Substantia nigra (tissue), 51 donors: ENCODE measurements at places on chromosomes 7 and 10.

DNA sequence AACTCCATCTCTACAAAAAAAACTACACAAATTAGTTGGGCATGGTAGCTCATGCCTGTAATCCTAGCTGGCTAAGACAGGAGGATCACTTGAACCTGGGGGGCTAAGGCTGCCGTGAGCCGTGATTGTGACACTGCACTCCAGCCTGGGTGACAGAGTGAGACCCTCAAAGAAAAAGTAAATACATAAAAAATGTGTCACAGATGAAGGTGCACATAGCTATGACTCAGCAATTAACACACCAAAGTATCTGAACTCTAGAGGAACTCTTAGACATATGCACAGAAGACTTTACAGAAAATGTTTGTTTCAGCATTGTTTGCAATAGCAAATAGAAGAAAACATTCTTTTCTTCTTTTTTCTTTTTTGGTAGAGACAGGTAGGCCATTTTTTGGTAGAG is 8.3 kb downstream of the C10orf62 start:
- no peak for DNase-seq

GRCh38 chr7:104185346-104185745 is 22.5 kb downstream of the ORC5 start:
- no peak for DNase-seq

DNA sequence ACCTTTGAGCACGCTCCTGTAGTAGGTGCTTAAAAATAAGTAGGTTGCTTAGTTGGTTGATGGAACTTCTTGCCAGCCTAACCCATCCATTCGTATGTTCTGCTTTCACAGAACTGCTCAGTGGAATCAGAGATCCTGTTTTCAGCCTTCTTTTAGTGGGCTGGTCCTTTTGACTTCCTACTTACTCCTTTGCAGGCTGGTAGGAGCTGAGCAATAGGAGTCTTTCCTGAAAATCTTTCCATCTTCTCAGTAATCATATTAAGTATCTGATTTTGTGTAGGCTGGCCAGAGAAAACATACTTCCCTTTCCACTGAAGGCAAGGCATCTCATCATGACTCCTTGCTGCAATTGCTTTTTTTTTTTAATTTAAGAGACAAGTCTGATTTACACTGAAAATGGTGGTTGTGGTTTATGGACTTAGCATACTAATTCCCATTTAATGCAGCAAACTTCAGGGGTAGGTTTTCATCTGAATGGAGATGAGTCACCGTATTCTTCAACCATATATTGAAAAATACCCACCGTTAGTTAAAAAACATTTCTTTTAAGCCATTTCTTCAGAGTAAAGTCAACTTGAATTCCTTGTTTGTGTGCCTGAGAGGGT is 208.0 kb downstream of the ZNF365 start:
- no peak for DNase-seq

- no peak for DNase-seq
Measured at GRCh38 chr7:42338916-42339540, 102.0 kb upstream of the GLI3 start.

GRCh38 chr7:29230871-29231345 is 36.3 kb downstream of the CHN2 start:
- DNase-seq, result no peak

DNA sequence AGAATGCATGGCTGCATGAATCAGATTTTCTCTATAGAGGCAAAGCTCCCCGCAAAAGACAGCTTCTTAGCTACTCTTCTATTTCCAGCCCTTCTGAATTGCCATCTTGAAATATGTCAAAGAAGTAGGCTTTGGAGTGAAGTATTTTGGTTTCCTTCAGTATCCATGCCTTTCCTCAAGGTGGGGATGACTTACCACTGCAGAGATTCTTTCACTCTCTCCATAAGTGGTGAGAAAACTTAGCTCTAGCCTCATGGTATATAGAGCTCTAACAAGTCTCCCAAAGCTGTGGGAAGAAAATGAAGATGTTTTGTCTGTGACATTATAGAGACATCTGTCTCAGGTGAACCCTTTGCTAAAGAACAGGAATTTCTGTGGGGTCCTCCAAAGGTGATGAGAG is 89.6 kb upstream of the ITGB1 start:
- no peak for DNase-seq

DNA sequence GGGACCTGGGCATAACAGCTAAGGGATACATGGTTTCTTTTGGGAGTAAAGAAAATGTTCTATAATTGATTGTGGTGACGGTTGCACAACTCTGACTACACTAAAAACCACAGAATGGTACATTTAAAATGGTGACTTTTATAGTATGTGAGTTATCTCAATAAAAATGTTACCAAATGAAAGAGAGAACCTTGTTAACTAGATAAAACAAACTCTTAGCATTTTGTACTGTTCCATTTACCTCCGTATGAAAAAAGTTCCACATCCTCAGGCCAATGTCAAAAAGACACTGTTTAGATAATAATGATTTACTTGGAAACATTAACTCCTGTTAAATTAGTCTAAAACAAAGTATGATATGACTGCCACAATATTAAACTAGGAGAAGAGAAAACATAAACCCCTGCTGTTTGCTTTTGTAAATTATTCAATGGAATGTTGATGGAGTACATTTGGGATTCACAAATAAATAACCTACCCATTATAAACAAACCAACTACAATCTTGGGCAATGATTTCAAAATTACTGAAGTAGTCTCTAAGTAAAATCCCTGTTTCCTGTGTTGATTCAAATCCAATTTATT is 60.7 kb downstream of the SMURF1 start:
- DNase-seq, result no peak

GRCh38 chr7:2607122-2607922 is 24.5 kb upstream of the TTYH3 start:
- peak; percentile 44 for DNase-seq

DNA sequence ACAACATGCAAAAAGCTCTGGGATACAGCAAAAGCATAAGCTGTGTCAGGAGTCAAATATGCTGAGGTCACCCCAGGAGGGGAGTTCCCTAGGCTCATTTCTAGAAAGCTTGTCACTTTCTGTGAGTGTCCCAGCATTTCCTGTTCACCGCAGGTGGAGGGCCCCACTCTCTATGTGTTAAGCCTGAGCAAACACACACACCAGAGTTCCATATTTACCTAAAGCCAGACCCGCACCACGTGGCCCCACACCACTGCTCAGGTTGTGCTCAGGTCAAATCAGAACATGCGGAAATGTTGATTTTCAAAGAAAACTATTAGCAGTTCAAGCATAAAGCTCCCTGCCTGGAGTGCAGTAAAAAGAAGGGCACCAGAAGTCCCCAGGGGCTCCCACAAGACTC is 259.6 kb upstream of the PPP2R2D start:
- no peak for DNase-seq

GRCh38 chr7:6165075-6165474 is 107.3 kb downstream of the CYTH3 start:
- DNase-seq, result no peak

DNA sequence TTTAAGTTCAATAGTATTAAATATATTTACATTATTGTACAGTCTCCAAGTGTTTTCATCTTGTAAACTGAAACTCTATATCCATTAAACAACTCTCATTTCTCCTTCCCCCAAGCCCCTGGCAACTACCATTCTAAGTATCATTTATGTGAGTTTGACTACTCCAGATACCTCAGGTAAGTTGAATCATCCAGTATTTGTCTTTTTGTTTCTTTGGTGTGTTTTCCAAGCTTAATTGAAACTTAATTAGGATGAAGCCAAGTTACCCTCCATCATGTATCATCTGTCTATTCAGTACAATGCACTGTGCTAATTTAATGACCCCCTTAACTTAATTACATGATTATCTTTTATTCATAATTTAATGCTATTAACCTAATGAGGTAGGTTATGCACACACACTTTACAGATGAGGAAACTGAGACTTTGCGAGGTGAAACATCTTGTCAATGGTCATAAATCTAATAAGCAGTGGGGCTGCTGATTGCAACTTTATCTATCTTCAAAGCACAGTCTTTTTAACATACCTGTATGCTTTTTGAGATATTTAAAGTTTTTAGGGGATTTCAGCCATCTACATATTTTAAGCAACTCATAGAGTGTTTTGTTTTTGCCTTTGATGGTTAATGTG is 663 bp downstream of the MACC1 start:
- DNase-seq, result no peak

DNA sequence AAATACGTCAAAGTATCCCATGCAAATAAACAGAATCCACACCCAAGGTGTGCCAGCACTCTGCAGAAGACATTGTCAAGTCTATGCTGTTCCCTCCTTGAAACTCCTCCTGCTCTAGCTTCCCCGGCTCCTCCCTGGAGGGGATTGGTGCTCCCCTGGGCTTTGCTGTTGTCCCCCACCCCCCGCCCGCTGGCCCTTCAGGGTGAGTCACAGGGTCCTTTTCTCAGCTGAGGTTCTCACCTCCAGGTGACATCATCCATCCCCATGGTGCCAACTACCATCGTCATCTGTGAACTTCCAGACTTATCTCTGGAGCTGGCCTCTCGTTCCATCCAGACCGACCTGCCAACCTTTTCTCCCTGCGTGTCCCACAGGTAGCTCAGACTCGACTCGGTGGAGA is 77.0 kb downstream of the ITIH5 start:
- no peak for DNase-seq

GRCh38 chr7:129498021-129498420 is 4.3 kb upstream of the SMKR1 start:
- no peak for DNase-seq

GRCh38 chr7:20831956-20832355 is 45.3 kb upstream of the SP8 start:
- no peak for DNase-seq

- no peak for DNase-seq
Measured at GRCh38 chr7:41170466-41170865, 532.4 kb downstream of the INHBA start.

DNA sequence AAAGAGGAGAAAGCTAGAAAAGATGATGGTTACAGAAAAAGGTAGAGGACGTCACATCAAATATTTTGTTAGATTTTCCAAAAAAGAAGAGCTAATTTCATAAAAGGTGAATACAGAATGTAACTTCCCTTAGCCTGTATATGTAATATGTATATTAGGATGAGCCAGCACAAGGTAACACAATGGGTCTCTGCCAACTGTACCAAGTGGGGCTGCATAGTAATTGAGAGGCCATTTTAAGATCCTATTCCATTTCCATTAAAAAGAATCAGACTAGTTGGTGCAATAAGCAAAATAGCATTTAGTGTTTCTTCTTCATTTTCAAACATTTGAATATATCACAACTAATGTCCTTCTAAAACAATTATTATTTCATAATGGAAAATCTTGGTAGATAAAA is 134.6 kb downstream of the SEMA3A start:
- no peak for DNase-seq

DNA sequence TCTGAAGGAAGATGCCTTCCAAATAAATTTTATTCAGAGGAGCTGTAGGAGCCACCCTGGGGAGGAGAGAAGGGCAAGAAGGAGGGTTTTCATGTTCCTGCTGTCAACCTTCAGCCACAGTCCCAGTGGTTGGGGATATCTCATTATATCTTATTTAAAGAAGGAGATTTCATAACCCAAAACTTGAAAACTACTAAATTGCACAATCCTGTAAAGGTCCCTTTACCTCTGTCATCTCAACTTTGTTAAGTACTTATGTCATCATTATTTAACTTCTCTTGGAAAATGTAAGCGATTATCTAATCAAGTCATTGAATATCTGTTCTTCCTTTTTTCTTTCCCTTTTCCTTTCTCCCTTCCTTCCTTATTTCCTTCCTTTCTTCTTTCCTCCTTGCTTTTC is 794.5 kb upstream of the IGFBP3 start:
- DNase-seq, result no peak

DNA sequence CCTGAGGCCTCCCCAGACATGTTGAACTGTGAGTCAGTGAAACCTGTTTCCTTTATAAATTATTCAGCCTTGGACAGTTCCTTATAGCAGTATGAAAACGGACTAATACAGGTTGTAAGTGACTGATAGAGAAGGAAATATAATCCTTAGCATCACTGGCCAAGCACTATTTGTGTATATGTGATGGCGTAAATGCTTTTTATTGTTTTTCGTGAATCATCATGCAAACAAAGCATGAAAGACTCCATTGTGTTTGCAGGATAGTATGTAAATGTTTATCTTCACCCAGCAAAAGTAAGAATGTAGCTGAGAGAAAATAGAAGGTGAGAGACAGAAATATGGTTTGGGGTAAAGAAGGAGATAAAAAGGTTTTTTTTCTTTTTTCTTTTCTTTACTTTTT is 92.5 kb upstream of the LRGUK start:
- no peak for DNase-seq

DNA sequence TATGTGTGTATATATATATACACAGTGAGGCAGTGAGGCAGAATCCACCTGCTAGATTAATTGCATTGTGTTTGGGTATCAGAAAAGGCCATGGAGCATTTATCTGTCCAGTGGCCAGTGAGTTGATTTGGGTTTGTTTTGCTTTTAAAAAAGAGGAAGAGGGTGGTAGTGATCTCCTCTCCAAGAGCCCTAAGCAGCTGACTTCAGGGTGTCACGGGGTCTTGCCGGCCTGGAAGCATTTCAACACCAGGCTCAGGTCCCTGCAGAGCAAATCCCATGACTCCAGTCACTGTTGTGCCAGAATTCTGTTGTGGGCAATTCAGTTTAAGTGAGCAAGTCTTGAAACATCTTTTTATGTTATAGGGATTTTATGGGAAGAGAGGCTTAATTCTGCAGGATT is 30.6 kb upstream of the GPNMB start:
- DNase-seq, result no peak

DNA sequence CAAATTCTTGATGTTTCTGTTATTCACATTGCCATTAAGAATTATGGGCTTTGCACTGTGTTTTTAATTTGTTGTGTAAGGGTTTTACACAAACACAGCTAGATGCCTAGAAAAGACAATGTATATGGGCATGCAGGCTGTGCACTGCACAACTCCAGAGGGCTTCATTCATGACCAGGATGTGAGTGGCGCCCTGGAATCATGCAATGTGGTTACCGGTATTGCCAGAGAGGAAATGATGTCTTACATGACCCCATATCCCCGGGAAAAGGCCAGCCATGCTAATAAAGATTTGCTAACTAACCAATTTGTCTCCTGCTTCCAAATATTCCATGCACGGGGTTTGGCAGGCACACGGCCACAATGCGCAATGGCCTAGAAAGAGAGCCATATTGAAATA is 16.9 kb downstream of the KCNMA1 start:
- no peak for DNase-seq

- DNase-seq, result no peak
Measured at GRCh38 chr10:112700215-112700671, 249.8 kb upstream of the TCF7L2 start.

DNA sequence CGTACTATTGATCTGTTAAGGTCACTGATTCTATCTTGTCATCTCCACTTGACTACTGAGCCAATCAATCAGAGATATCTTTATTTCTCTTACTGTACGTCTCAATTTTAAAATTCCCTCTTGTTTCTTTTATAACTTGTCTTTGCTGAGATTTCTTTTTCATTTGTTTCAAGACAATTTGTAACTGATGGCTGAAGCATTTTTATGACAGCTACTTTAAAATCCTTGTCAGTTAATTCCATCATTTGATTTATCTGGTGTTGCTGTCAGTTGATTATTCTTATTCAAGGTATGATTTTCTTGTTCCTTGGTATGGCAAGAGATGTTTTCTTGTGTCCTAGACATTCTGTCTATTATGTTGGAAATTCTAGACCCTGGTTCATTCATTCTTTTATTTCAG is 76.6 kb downstream of the TYW1B start:
- DNase-seq, result no peak
